CD4-positive, alpha-beta T cell treated with Interferon alpha-2 for 1 hour (primary cell): ENCODE measurements at places on chromosomes 16 and 17.
A peak's percentile ranks its signal among the peaks of the same experiment; 100 is the strongest.

- DNase-seq = peak; percentile 64
Measured at GRCh38 chr17:35087731-35088355, 24.3 kb upstream of the RFFL start.

DNA sequence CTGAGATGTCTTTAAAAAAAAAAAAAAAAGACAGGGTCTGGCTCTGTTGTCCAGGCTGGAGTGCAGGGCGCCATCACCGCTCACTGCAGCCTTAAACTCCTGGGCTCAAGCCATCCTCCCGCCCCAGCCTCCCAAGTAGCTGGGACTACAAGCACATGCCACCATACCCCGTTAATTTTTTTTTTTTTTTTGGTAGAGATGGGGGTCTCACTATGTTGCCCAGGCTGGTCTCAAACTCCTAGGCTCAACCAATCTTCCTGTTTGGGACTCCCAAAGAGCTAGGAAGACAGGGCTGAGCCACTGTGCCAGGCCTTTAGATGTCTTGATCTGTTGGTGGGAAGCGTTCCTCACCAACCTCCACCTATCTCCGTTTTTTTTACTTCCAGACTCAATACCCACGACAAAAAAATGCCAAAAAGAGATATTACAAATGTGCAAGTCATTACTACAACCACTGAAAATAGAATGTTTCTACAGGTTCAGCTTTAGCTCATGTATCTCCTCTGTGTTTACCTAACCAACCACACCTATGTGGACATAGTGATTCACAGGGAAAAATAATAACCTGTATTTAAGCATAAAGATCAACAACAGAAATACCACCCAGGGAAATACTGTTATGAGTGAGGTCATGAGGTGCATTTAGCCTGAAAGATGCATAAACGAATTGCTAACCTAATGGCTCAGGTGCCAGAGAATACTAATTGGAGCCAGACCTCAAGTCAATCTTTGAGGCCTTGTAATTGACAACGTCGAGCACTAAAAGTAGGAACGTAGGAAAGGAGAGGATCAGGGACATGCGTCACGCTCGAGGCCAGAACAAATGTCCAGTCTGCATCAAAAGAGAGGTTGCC, 22.6 kb downstream of the NACA2 start:
- no peak for DNase-seq

- no peak for DNase-seq
Measured at GRCh38 chr17:13323990-13324389, 277.7 kb downstream of the HS3ST3A1 start.

- no peak for DNase-seq
Measured at GRCh38 chr17:80783486-80783885, 208.2 kb upstream of the CHMP6 start.

- DNase-seq = no peak
Measured at GRCh38 chr17:46141645-46142044, 51.6 kb downstream of the KANSL1 start.

DNA sequence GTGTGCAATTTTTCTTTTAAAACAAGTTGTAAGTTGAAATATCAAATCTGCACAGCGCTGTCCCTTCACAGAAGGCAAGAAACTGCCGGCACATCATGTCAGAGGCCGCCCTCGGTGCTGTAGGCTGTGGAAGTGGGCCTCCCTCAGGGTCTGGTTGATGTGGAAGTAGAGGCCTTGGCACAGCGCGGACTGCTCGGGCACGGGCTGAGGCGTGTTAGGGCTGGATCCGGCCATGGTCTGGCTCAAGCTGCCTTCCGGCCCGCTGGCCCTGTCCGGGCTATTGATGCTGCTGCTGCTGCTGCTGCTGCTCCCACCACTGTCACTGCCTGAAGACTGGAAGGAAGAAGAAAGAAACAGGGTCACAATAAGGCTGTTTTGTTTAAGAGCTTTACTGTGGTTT, 16.6 kb downstream of the COG1 start:
- no peak for DNase-seq

GRCh38 chr16:49283376-49284049, 1.9 kb upstream of the CBLN1 start:
- DNase-seq = no peak

- no peak for DNase-seq
Measured at GRCh38 chr16:28983644-28984043, 1.2 kb upstream of the LAT start.

- no peak for DNase-seq
Measured at GRCh38 chr17:47995241-47995935, 24.5 kb downstream of the CDK5RAP3 start.

- no peak for DNase-seq
Measured at GRCh38 chr17:42212382-42212781, 18.1 kb upstream of the GHDC start.

DNA sequence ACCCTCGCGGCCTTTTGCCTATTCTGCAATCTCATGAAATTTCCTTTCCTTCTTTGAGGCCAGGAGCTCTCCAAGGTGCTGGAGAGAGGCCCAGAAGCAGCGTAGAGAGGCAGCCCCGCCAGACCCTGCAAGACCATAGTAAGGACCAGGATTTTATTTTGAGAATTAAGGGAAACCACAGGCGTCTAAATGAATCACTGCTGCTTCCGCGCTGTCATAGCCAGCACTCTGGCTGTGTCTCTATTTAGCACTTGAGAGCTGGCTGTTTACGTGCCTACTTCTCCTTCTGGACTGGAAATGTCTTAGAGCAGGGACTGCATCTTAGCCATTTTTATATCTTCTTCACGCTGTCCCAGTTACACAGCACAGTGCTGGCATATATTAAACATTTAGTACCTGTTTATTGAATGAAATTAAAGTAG, 37.6 kb upstream of the PIRT start:
- no peak for DNase-seq

DNA sequence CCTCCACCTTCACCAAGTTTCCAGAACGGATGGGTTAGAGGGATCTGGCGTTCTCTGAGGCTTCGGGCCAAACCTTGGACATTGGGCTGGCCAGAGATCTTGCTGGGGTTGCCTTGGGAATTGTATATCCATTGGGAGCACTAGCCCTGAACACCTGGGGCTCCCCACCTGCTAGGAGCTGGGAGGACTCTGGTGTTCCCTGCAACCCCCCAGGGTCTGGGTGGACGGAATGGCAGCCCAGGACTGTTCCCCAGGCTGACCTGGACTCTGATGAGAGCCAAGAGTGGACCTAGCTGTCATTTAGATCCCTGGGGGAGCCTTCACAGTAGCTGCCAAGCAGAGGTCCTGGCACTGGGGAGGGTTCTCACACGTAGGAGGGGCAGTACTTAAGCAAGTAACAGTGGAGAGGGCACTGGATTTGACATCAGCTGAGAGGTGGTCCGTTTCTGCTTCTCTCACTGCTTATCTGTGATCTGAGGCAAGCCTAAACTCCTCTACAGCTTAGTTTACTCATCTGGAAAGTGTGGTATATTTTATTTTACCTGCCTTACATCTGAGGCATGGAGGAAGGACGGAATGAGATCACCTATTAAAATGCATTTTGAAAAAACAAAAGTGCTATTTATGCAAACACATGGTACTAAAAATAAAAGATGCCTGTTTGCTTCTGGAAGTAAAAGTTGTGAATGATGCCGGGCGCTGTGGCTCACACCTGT, 11.7 kb downstream of the SOCS3 start:
- no peak for DNase-seq

- no peak for DNase-seq
Measured at GRCh38 chr17:74217037-74217730, 3.8 kb downstream of the TTYH2 start.
